ENCODE measurements at places on chromosomes 4 and X. TPM values are rescaled to one million over a fixed set of nuclear protein-coding genes. Genes with fewer than 3 reads are reported as not detected.

- H3K36me3 ChIP-seq: no peaks in the 10 kb centered on the region
- no peaks in the 10 kb centered on the region for H3K4me1 ChIP-seq
- no peak for DNase-seq
Measured at GRCh38 chr4:167885872-167886271, 206.5 kb upstream of the ANXA10 start.

DNA sequence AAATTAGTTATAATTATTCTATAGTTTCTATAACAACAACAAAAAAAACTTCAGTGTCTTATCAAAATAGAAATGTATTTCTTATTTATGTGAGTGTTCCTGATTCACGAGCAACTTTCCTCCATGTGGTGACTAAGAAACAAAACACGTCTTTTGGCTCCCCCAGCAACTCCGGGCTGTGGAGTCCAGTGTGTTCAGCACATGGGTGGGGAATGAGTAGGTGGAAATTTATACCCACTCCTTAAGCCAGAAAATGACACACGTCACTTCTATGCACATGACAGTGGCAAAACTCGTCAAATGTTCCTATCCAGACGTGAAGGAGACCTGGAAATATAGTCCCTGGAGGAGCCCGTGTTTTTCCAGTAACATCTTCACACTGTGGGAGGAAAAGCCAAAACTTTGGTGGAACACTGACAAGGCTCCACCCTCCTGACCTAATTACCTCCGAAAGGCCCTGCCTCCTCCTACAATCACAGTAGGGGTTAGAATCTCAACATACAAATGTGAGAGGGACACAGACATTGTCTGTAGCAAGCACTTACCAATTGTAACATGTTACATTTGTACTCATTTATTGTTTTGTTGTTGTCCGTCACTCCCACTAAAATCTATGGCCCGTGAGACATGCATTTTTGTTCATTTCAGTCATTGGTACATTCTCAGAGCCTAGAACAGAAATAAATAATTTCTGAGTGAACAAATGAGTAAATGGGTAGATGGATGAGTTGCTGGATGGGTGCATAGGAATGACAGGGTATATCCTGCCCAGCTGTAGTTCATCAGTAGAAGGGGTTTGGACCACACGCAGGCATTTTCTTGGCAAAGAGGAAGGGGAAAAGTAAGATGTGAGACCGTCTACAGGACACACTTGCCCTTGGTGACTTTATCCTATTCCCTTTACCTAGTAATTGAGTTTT lies 605.8 kb upstream of the TENM3 start:
- no peak overlapping the region for H3K4me3 ChIP-seq
- no peaks in the 10 kb centered on the region for H3K36me3 ChIP-seq
- no peak overlapping the region for H3K27ac ChIP-seq
- no peaks in the 10 kb centered on the region for H3K27me3 ChIP-seq
- DNase-seq: no peak
- H3K4me1 ChIP-seq: no peaks in the 10 kb centered on the region

GRCh38 chr4:89301003-89301402 lies 6.6 kb downstream of the GPRIN3 start:
- no peaks in the 10 kb centered on the region for H3K27me3 ChIP-seq
- H3K4me1 ChIP-seq: peaks cover 56% of the 10 kb centered on the region
- H3K4me3 ChIP-seq: no peak overlapping the region
- peak overlapping the region; percentile 91 for H3K27ac ChIP-seq
- peak; percentile 63 for DNase-seq

- H3K4me3 ChIP-seq: no peak overlapping the region
- no peaks in the 10 kb centered on the region for H3K27me3 ChIP-seq
- no peak for DNase-seq
- no peaks in the 10 kb centered on the region for H3K4me1 ChIP-seq
- no peak overlapping the region for H3K27ac ChIP-seq
- no peaks in the 10 kb centered on the region for H3K36me3 ChIP-seq
Measured at GRCh38 chr4:156858071-156858470, 113.5 kb downstream of the PDGFC start.

DNA sequence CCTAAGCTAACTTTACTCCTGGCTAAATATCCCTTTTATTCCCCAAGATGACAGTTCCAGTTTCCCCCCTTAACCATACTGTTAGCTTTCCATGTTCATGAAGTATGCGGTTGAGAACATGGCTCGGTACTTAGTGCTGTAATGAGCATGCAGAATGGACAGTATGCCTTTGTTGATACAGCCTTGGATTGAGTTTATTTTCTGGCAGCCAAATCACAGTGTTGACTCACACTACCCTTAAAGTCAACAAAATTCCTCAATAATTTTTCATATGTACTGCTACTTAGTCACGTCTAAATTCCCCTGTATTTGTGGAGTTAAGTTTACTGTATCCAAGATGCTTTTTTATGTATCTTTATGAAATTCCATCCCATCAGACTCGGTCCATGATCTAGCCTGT lies 1.4 kb upstream of the VEGFC start:
- no peak for DNase-seq
- H3K4me3 ChIP-seq: no peak overlapping the region
- peaks cover 3% of the 10 kb centered on the region for H3K4me1 ChIP-seq
- peaks cover 24% of the 10 kb centered on the region for H3K27me3 ChIP-seq

DNA sequence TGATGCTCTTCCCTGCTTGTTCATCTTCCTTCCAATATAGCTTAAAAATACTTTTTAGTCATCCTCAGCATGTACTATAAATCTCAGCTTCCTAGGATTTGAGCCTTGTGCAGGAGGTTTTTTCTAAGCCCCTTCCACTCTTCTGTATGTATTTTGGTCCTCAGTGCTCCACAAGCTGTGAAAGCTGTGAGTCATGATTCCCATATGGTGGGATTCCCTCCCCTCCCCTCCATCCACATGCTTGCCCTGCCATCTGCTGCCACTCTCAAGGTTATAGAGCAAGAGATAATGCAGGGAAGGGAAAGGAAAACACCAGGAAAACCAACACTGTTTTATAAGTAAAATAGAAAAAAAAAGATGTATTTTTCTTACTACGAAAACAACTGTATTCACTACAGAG lies 58.5 kb upstream of the AP1S2 start:
- H3K36me3 ChIP-seq: no peaks in the 10 kb centered on the region
- H3K27ac ChIP-seq: no peak overlapping the region
- H3K4me1 ChIP-seq: no peaks in the 10 kb centered on the region
- no peak overlapping the region for H3K4me3 ChIP-seq
- no peak for DNase-seq
- no peaks in the 10 kb centered on the region for H3K27me3 ChIP-seq

GRCh38 chr4:2340272-2341061 lies 78.0 kb downstream of the ZFYVE28 start:
- no peak overlapping the region for H3K4me3 ChIP-seq
- H3K27me3 ChIP-seq: no peaks in the 10 kb centered on the region
- H3K36me3 ChIP-seq: no peaks in the 10 kb centered on the region

DNA sequence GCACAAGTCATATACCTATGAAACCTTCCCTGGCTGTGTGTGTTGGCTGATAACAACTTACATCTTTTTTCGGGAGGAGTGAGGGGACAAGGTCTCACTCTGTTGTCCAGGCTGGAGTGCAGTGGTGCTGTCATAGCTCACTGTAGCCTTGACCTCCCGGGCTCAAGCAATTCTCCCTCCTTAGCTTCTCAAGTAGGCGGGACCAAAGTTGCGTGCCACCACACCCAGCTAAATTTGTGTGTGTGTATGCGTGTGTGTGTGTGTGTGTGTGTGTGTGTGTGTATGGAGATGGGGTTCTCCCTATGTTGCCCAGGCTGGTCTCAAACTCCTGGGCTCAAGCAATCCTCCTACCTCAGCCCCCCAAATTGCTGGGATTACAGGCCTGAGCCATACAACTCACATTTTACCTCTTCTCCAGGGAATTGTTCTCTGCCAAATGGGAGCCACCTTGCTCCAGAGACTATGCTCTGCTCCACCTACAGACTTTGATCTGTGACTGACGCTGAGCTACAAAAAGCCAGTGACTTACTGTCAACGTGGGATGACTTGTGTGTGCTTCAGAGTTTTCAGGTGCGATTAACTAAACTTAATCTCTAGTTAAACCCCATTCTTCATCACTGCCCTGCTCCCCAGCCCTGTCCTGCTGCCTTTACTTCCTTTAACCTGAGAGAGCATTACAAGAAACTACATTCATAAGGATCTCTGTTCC lies 2.0 kb upstream of the BEX4 start:
- H3K36me3 ChIP-seq: peaks cover 3% of the 10 kb centered on the region
- no peaks in the 10 kb centered on the region for H3K27me3 ChIP-seq
- H3K4me3 ChIP-seq: no peak overlapping the region
- peaks cover 3% of the 10 kb centered on the region for H3K4me1 ChIP-seq
- peak; percentile 55 for DNase-seq
- no peak overlapping the region for H3K27ac ChIP-seq

DNA sequence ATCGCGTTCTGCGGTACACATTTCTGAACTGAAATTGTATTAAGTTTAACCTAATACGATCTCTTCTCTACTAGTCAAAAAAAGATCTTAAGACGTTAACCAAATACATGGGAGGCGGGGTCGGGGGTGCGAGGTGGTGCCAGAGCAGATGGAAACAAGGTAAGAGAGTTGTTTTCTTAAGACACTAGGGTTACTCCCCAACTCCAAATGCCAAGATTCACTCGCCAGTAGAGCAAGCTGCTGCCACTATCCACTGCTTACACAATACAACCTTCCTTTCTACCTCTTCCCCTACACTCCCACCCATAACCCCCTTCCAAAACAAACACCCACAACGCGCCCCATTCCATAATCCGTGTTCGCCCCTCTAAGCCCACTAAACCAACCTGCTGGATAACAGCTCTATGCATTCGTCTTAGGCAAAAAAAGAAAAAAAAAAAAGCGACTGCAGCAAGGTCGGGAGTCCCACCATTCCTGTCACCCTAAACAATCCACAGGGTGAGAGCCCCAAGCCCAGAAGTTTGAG lies 1.3 kb downstream of the LCORL start:
- no peak for DNase-seq
- H3K27me3 ChIP-seq: no peaks in the 10 kb centered on the region
- no peaks in the 10 kb centered on the region for H3K36me3 ChIP-seq

GRCh38 chr4:128819082-128819742 lies 9.7 kb downstream of the JADE1 start:
- no peaks in the 10 kb centered on the region for H3K27me3 ChIP-seq
- DNase-seq: no peak
- H3K27ac ChIP-seq: no peak overlapping the region
- H3K4me3 ChIP-seq: no peak overlapping the region
- peaks cover 3% of the 10 kb centered on the region for H3K4me1 ChIP-seq

DNA sequence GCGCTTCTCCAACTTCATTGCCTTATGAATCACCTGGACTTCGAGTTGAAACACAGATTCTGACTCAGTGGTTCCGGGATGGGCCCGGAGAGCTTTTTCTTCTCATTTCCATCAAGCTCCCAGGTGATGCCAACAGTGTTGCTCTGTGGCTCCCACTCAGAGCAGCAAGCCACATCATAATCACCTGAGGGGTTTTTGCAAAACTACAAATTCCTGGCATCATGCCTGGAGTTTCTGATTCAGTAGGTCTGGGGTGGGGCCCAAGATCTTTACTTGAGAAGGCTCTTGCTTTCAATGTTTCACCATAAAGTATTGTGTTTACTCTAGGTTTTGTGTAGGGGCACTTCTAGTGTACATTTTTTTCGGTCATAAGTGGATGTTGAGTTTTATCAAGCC lies 7.0 kb downstream of the MTM1 start:
- H3K4me3 ChIP-seq: no peak overlapping the region
- no peaks in the 10 kb centered on the region for H3K27me3 ChIP-seq
- H3K4me1 ChIP-seq: peaks cover 19% of the 10 kb centered on the region
- no peak for DNase-seq

- no peaks in the 10 kb centered on the region for H3K4me1 ChIP-seq
- H3K36me3 ChIP-seq: peaks cover 2% of the 10 kb centered on the region
- no peak overlapping the region for H3K4me3 ChIP-seq
- H3K27me3 ChIP-seq: no peaks in the 10 kb centered on the region
Measured at GRCh38 chr4:40596522-40596921, 33.1 kb downstream of the RBM47 start.

- peak; percentile 75 for DNase-seq
- H3K36me3 ChIP-seq: no peaks in the 10 kb centered on the region
- peak overlapping the region; percentile 4 for H3K27ac ChIP-seq
- H3K27me3 ChIP-seq: no peaks in the 10 kb centered on the region
- H3K4me1 ChIP-seq: peaks cover 37% of the 10 kb centered on the region
Measured at GRCh38 chr4:89994176-89994873, 99.7 kb downstream of the MMRN1 start.

- H3K4me1 ChIP-seq: peaks cover 14% of the 10 kb centered on the region
- H3K27me3 ChIP-seq: no peaks in the 10 kb centered on the region
- peak overlapping the region; percentile 74 for H3K27ac ChIP-seq
- DNase-seq: peak; percentile 83
- H3K4me3 ChIP-seq: no peak overlapping the region
Measured at GRCh38 chrX:116272861-116273260, 102.3 kb downstream of the AGTR2 start.

DNA sequence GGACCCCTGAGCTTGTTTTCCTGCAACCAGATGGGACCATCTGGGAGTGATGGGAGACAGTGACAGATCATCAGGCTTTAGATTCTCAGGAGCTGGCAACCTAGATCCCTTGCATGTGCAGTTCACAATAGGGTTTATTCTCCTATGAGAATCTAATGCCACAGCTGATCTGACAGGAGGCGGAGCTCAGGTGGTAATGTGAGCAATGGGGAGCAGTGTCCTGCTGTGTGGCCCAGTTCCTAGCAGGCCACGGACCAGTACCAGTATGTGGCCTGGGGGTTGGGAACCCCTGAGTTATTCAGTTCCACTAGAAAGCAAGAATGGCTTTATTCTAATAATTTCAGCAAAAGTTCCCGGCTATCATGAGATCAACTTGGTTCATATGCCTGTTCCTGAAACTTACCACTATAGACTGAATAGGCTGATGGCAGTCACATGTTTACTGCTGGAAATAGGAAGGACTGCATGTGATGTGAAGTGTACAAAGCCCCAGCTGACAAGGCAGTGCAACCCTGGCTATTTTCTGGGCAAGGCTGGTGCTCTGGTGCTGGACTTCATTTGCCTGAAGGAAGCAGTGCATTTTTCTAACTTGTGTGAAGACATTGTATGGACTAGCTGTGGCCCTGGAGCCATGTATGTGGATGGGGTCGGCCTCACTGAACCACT lies 107.2 kb downstream of the SPRY1 start:
- H3K27ac ChIP-seq: no peak overlapping the region
- no peaks in the 10 kb centered on the region for H3K27me3 ChIP-seq
- no peak overlapping the region for H3K4me3 ChIP-seq
- H3K4me1 ChIP-seq: peaks cover 11% of the 10 kb centered on the region
- no peaks in the 10 kb centered on the region for H3K36me3 ChIP-seq
- DNase-seq: peak; percentile 50

GRCh38 chr4:79857811-79858210 lies 215.2 kb downstream of the ANTXR2 start:
- no peak for DNase-seq
- no peak overlapping the region for H3K4me3 ChIP-seq
- no peaks in the 10 kb centered on the region for H3K27me3 ChIP-seq

- H3K36me3 ChIP-seq: peaks cover 53% of the 10 kb centered on the region
- peak; percentile 66 for DNase-seq
- H3K27ac ChIP-seq: no peak overlapping the region
Measured at GRCh38 chr4:128863312-128864075, 54.0 kb downstream of the JADE1 start.

The SYNPO2 gene
- 81.2 TPM for polyA plus RNA-seq

The SMIM31 gene
- polyA plus RNA-seq: 23.4 TPM

The FMR1NB gene
- 0.04 TPM for polyA plus RNA-seq

The FRG2 gene
- not detected for polyA plus RNA-seq

The SNCA gene
- 26.0 TPM for polyA plus RNA-seq

The RGN gene
- polyA plus RNA-seq: 170 TPM
